Stimulated activated CD4-positive, alpha-beta T cell treated with anti-CD3 and anti-CD28 coated beads, Interleukin-4, amount 100 ng/mL, for 1 hour (primary cell): ENCODE measurements at places on chromosomes 7 and 10.
A peak's percentile ranks its signal among the peaks of the same experiment; 100 is the strongest.

DNA sequence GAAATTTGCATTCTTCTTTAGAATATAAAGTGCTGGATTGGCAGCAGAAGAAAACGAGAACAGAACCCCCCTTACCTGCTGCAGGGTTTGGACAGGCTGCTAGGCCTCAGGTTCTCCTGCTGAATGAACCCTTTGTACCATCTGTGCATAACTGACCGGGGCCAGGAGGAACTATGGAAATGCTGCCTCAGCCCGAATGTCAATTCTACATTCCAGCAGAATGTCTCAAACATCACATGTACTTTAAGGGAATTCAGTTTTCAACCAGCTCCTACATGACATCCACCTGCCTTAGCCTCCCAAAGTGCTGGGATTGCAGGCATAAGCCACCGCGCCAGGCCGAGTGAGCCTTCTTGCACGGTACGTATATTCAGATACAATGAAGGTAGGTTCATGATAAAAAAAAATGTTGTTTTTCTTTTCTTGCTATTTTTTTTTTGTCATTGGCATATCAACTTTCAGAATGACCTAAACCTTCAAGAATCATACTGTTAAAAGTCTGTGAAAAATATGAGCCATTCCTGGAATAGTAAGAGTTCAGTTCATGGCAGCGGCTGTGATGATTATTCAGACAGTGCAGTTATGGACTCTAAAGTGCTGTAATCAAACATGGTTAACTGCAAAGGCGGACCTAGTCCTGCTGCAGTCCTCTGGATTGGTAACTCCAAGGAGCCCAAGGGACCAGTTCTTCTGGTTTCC is 84.4 kb upstream of the TNS3 start:
- DNase-seq: no peak

DNA sequence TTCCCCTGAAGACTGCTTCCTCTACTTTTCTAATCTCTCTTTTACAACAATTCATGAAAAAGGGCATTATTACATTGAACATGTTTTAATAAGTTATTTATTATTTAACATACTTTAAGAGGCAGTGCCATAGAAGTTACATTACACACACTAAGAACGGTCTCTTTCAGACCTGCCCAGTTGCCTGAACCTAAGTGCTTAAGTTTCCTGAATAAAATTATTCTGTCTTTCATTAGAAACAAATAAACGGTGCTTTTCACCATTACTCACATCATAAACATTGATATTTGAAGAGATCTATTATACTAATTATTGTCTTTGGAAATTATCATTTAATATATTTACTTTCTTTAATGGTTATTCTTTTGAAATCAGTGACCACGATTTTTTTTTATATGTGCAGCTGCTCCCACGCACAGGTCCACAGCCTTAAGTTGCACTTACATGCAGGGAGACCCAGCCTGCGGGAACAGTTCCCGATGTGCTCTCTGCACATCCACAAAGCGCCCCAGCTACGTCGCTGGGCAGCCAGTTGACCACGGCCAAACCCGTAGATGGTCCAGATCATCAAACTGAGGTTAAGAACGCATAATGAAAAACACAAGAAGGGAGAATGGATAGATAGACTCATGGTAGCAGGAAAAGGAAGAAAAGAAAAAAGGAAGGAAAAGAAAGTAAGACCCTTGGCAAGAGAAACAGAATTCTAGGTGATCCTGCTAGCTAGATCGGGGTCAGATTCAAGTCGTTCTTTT is 437.0 kb upstream of the MGMT start:
- no peak for DNase-seq

- no peak for DNase-seq
Observed at GRCh38 chr10:132555648-132556575, 18.3 kb downstream of the INPP5A start.

GRCh38 chr7:81887098-81888090 is 117.5 kb upstream of the HGF start:
- no peak for DNase-seq

GRCh38 chr7:116152276-116152675 is 58.1 kb upstream of the TES start:
- no peak for DNase-seq

GRCh38 chr7:1813394-1814088 is 143.5 kb downstream of the ELFN1 start:
- no peak for DNase-seq

DNA sequence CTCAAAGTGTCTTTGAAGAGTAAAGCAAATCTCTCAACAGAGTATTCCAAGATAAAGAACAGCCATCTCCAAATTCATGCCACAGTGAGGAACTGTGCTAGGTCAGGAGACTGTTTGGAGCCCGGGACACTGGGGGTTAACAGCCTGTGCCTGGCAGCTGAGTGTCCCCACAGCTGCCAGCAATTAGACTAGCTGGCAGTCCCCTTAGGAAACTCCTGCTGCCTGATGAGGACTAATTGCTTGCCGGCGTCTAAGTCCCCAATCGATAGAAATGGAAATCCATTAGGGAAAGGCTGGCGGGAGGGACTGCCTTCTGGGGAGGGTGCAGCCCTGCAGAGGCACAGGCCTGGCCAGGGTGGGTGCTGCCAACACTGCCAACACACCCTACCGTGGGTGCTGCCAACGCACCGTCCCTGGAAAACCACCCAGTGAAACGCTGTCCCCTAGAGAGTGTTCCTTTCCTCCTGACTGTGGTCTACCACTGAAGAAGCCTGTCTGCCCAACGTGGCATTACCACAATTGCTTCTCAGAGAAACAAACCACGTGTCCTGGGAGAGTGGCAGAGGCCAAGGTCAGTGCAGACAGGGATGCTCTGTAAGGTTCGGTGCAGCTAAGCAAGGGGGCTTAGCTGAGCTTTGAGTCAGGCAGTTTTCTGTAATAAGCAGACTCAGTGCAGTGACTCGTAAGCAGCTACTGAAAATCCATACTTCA is 60.8 kb downstream of the XRCC2 start:
- DNase-seq: no peak

DNA sequence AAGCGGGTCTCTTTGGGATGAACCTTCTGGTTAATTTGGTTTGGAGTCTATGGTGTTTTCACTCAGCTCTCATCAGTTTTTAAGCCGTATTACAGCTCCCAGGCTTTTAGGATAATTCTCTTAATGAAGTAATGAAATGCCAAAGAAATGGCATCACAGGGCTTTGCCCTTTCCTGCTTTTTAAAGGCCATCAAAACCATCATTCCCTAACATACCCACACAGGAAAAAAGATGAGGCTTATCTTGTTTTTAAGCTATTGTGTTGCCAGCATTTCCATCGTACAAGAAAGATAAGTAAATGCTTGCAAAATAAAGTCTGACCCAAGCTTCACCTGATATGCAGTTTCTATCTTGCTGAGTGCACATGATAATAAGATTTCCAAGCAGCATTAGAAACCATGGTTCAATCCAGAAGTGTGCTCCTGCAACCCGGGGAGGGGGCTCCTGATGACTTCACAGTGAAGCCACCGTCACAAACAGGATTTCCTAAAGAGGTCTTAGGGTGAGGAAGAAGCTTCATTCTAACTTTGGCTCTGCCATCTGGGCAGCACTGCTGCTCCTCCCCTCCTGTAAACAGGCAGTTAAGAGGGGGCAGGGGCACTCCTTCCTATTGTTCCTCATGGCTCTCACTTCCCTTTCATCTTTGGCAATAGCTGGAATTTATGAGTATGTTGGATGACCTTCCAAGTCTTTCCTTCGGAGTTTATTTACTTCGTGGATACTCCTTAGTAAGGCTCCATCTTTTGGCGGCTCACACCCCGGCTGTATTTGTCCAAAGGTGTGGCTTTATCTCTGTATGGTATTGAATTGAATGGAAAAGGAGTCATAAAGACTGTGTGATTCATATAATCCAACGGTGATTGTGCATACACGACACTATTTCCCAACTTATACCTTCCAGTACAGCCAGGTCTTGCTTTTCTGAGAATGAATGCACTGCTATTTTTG is 55.2 kb upstream of the FAM133B start:
- DNase-seq: no peak

DNA sequence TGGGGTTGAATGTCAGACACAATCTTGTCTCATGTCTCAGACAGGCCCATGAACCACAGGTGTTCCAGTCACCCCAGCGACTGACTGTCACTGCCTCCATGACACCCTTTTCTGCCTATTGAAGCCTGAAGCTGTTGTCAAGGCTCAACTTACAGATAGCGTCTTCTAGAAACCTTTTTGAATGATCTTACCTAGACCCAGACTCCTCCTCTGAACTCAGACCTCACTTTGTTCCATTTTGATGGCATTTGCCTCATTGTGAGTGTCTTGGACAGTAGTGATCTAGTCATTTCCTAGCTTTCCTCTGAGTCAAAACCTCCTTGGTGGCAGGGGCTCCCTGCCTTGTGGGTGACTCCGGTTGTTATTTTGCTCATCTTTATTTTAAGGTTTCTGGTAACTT is 98.3 kb upstream of the AGK start:
- no peak for DNase-seq

GRCh38 chr10:130065251-130065650 is 45.4 kb downstream of the C10orf143 start:
- no peak for DNase-seq

- DNase-seq: no peak
Observed at GRCh38 chr10:123136221-123136805, 543 bp downstream of the HMX3 start.

GRCh38 chr10:102673819-102674511 is 29.7 kb downstream of the TRIM8 start:
- DNase-seq: peak; percentile 47

GRCh38 chr7:87003872-87004798 is 55.3 kb downstream of the ELAPOR2 start:
- DNase-seq: no peak

DNA sequence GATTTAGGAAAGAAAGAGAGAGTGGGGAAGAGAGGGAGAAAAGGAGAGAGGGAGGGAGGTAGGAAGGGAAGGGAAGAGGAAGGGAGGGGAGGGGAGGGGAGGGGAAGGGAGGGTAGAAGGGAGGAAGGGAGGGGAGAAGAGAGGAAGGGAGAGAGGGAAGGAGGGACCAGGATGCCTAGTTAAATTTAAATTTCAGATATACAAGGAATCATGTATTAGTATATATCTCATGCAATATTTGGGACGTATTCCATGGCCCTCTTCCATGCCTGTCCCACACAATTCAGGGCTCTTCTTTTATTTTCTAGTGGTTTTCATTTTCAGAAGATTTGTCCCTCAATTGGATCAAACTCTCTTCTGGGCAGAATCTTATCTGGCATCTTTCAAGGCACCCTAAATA is 172.4 kb upstream of the PRR15 start:
- no peak for DNase-seq

DNA sequence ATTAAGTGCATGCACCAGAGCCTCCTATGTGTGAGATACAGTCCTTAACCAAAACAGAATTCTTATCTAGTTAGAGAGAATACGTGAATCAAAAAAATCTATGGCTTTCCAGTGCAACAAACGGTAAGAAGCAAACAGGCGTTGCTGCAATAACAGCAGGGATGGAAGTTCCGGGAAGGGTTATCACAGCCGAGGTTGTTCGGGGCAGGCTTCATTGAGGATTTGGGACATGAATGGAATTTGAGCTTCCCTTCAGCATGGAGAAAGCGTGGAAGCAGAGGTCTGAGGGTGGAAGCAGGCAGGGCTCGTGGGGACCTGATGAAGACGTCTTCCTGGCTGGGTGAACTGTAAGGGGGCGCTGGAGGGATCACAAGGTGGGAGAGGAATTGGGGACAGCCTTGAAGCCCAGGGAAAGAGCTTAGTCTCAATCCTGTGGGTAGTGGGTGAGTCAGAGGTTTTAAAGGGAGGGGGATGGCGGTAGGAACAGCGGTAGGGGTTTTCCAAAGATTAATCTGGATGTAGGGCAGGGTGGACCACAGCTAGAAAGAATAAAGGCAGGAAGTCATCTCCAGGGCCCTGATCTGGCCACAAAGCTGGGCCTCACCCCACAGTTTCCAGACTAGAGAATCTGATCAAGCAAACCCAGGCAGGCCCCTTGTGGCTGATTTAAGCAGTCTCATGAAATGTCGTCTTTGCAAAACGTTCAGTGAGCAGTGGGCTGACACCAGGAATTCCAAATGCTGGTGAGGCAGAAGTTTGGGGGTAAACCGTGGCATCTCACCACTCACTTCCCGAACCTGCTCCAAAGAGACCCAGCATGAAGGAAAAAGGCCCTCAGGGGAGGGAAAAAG is 65.1 kb downstream of the CALML3 start:
- no peak for DNase-seq

- DNase-seq: no peak
Observed at GRCh38 chr10:131729361-131729760, 171.4 kb upstream of the PPP2R2D start.

GRCh38 chr10:34112171-34112782 is 702.8 kb downstream of the PARD3 start:
- no peak for DNase-seq

GRCh38 chr10:104255311-104255981 is 754 bp downstream of the GSTO1 start:
- no peak for DNase-seq

DNA sequence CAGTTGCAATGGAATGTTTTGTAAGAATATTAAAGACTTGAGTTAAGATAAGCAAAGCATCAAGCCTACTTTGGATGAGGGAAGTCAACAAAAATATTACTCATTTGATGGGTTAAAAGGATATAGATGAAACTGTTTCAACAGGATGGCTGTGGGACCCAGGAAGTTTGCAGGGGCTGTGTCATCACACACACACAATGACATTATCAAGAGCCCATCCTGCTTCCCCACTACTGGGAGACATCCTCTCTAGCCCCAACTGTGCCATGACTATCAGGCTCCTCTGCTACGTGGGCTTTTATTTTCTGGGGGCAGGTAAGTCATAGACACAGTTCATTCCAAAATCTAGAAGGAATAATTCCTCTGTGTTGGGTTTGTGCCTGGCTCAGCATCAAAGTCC is 78.8 kb upstream of the PRSS1 start:
- no peak for DNase-seq

DNA sequence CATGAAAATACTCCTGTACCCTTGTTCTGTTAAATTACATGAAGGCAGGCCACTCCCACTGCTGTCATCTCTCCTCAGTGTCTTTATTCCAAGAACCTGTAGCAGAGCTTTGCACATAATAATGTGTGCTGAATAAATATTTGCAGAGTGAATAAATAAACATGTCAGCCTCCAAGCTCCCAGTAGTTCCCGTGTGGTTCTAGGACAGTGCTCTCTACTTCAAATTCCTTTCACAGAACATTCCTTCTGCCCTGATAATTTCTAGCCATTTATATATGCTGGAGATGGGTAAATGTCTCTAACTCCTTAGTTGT is 20.3 kb upstream of the HYAL4 start:
- DNase-seq: no peak

- DNase-seq: no peak
Observed at GRCh38 chr10:73759512-73760115, 15.4 kb downstream of the SEC24C start.

GRCh38 chr7:112427984-112428383 is 22.3 kb upstream of the IFRD1 start:
- DNase-seq: no peak
